ENCODE measurements at places on chromosomes 1 and 21.

DNA sequence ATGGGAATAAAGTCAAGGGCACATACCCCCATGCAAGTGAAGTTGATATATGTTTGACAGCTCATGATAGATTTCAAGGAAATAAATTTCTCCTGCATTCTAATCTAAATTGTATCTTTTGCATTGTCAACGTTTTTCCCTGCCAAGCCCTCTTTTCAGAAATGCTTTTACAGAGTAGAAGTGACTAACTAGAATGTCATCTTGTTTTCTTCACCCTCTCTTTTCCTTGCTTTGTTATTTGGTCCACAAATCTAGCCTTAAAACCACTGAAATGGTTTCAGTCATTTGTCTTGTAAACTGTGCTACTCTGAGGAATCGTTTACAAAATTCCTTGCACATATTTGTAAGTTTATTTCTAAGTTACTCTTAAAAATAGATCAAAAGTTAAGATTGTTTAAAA, 600.8 kb upstream of the CXADR start:
- DNase-seq, result no peak

DNA sequence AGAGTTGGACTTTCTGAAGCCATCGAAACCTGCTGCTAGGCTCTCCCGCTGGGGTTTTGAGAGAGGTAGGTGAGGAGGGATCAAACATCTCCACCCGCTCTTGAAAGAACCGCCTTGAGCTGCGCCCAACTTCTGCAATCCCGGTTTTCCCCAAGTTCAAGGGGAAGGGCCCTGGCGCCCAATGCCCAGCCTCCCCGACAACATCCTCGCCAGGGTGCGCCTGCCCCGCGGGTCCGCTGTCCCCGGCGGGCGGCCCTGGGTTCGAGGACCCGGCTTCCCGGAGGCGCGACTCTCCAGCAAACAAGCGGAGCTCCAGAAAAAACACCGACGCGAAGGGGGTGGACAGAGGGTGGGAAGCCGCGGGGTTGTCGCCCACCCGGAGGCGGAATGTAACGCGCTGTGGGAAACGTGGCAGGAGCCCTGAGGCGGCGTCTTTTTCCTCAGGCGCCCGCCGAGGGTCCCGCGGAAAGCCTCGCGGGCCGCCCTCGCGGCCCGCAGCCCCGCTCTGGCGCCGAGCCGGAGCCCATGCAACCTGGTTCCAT, 607 bp downstream of the BTG3 start:
- peak; percentile 26 for DNase-seq

GRCh38 chr1:68332041-68332440, 99.7 kb upstream of the WLS start:
- DNase-seq, result no peak

DNA sequence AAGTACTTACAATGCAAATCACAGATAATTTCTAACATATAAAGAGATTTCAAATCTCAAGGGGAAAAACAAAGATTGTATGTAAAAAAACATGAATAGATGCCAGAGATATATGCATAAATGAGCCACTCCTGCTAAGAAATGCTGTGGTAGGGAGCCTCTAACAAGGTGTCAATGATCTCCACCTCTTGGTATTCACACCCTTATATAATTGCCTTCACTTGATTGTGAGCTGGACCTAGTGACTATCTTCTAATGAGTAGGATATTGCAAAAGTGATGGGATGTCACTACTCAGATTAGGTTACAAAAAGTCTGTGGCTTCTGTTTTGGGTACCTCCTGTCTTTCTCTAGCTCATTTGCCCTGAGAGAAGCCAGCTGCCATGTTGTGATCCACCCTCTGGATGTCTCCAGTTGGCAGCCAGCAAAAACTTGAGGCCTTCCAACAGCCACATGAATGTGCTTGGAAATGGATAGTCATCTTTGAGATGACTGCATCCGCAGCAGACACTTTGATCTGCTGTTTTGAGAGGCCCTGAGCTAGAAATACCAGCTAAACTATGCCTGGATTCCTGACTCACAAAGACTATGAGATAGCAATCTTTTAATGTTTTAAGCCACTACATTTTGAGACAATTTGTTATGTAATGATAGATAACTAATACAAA, 196.1 kb upstream of the FGGY start:
- DNase-seq, result no peak

GRCh38 chr1:65221638-65222339, 73.8 kb downstream of the AK4 start:
- no peak for DNase-seq

DNA sequence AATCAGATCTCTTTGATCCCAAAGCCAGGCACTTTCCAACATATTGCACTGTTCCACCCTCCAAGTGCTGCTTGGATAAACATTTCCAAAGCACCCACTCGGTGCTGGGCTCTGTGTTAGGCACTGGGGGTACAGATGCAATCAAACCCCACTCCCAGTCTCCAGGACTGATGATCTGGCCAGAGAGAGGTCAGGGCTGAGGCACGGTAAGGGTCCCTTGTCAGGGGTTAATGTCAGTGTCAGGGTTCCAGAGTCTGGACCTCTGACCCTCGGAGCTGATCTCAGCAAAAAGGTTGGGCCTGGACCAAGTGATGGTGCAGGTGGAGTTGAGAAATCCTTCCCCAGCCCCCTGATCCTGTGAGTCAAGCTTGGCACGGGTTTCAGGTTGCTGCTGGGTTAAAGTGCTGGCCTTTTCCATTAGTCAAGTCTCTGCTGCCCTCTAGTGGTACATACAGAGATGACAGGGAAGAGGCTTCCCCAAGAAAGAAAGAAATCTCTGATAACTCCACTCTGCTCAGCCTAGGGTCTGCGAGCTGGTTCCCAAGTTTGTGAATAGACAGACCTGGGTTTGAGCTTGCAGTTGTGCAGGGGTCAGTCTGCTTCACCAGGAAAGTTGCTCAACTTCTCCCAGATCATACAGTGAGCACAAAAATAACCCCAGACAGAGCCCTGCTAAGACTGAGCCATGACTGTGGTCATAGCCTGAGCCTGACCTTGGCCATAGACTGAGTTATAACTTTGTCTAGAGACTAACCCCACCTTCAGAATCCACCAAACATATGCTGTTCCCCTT, 74.6 kb downstream of the DMRTA2 start:
- DNase-seq, result no peak

GRCh38 chr1:39416609-39417008, 74.8 kb upstream of the BMP8A start:
- DNase-seq, result no peak

- no peak for DNase-seq
These were observed 119.0 kb downstream of the GREM2 start for GRCh38 chr1:240492832-240493440.

DNA sequence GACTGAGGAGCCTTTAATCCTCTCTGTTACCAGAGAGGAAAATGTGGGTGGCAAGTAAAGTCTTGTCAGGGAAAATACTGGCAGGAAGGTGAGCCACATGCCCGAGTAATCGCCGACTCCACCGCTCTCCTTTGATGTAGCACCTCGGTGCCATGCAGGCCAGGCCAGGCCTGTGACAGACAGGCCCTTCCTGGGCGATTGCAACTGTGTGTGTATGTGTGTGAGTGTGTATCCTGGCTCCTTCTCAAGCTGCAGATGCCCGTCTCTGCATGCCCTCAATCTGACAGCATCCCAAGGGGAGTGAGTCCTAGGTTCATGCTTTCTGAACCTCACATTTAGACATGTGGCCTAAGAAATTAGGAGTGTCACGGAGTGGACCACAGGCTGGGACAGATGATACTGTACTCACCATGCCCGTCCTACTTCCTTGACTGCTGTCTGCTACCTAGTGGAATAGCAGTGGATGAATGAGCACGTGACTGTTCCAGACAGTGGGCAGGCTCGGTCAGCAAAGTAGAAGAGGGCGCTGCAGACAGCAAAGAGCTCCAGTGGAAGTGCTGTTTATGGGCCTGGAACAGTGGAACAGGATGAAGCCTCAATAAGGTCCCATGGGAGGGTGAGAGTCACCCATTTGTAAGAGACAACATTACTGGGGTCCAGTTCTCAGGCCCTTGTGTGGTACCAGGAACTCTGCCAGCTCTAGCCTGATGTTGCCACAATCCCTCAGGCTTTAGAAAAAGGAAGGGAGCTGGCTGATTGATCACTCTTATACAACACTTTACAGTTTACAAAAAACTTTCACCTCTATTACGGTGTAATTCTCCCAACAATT, 25.3 kb downstream of the SERTAD4 start:
- DNase-seq, result no peak

DNA sequence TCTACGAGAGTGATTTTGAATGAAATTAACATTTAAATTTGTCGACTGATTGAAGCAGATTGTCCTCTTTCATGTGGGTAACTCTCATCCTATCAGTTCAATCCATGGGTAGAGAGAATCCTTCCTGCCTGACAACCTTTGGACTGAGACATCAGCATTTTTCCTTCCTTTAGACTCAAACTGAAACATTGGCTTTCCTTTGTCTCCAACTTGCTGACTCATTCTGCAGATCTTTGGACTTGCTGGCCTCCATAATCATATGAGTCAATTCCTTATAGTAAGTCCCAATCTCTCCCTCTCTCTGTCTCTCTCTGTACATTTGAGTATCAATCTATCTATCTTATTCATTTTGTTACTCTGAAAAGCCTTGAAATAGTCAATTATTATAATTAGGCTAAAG, 416.7 kb downstream of the LRRIQ3 start:
- DNase-seq, result no peak

DNA sequence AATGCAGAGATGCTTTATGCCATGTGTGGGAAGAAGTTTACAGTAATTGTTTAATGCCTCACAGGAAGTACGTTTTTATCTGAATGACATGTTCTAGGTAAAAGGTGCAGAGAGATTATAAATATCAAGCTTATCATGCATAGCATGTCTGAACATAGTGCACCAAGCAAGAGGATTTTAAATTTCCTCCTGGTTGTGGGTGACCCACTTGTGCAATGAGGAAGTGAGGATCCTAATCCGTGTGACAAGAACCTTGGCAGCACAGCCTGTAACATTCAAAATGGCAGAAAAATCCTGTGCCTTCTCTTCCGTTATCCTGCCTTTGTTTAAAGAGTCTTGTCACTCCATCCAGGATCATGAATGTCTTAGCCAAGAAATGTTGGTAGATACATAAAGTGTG, 75.6 kb downstream of the PLA2G4A start:
- DNase-seq, result no peak

- no peak for DNase-seq
These were observed 21.8 kb upstream of the SDHB start for GRCh38 chr1:17075470-17076255.

GRCh38 chr1:230284891-230285290, 141.2 kb downstream of the PGBD5 start:
- DNase-seq, result peak; percentile 4

GRCh38 chr1:222286011-222286410, 261.9 kb downstream of the HHIPL2 start:
- no peak for DNase-seq

GRCh38 chr1:33588726-33589125, 116.3 kb downstream of the ZSCAN20 start:
- no peak for DNase-seq

GRCh38 chr1:51861669-51862068, 16.9 kb downstream of the NRDC start:
- DNase-seq, result no peak

GRCh38 chr1:32151319-32151787, 28.1 kb upstream of the TXLNA start:
- DNase-seq, result no peak

DNA sequence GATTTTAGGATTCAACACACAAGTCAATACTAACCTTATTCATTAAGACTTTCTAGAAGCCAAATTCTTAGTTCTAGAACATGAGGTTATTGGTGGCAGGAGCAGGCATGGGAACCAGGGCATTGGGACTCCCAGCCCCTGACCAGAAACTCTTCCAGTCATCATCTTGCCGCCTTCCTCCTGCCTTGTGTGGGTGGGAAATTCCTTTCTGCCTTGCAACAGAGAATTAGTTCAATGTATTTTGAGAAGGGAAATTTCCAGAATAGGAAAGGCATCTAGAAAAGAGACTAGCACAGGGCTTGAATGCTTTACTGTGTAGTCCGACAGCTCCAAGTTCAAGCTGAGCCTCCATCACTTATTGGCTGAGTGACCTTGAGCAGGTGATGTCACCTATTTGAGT, 8.7 kb downstream of the GRHL3 start:
- no peak for DNase-seq

GRCh38 chr1:104092698-104093097, 343.0 kb downstream of the AMY1C start:
- no peak for DNase-seq

DNA sequence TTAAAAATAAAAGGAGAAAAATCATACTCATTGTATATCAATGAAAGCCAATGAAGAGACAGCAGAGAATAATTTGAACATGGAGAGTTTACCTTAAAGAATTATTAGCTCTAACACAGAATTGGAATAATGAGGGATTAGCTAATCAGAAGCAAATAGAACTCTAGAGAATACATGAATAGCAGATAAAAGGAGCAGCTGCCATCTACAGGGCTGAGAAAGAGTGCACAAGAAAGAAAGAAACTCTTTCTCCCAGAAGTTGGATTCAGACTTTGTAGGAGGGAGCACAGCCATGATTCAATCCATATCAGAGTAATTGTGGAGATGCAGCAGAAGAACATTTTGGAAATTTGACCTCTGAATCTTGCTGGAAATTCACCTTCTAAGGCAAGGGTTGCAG, 1171.2 kb downstream of the PLA2G4A start:
- no peak for DNase-seq

- no peak for DNase-seq
These were observed 72.3 kb downstream of the CAMK2N1 start for GRCh38 chr1:20413776-20414140.

DNA sequence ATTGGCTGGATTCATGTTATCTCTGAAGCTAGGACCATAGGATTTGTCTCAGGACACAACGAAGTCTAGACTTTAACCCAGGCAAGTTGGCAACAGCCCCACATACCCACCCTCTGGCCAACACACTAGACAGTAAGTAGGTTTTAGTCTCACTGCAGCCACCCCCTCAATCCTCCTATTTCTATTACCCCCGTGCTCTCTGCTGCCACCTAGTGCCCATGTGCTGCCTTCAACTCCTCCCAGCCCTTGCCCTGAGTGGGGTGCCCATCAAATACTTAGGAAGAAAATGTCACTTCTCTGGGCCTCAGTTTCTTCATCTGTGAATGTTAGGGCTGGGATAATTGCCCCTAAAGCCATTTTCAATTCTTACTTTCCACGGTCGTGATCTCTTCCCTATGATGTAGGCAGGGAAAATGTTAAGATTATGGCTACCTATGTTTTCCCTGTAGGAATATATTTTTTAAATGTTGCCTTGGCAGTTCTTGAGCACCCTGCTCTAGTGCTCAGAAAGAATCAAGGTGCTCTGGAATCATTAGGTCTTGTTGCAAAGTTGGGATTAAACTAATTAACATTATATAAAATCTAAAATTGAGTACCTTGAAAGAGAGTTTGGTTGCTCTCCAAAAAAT, 213.0 kb downstream of the LMX1A start:
- peak; percentile 15 for DNase-seq

DNA sequence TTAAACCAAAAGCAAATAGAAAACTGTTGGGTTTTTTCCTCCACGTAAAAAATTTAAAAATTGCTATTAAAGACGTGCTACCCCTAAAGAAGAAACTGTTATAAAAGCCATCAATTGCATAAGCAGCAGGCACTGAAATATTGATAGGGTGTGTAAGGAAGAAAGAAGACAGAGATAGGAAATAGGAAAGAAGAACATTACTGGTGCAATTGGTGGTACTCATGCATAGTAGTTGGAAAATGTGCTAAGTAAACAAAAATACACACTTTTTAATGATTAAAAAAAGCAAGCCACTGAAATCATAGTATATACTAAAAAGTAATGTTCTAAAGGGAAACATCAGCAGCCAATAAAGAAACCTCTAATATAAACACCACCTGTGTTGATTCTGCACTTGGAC, 52.8 kb upstream of the ANGPTL3 start:
- no peak for DNase-seq

- no peak for DNase-seq
These were observed 1.9 kb upstream of the KCNJ9 start for GRCh38 chr1:160079448-160079847.

Measured in activated CD8-positive, alpha-beta memory T cell treated with anti-CD3 and anti-CD28 coated beads, Interleukin-2, amount 50 U/mL, for 4 hours (primary cell).